Urinary bladder (tissue), 4 donors: ENCODE measurements at places on chromosomes 7 and 10. TPM values are rescaled to one million over a fixed set of nuclear protein-coding genes. Genes with fewer than 3 reads are reported as not detected.

Gene DMBT1
- total RNA-seq: 0.48 TPM

DNA sequence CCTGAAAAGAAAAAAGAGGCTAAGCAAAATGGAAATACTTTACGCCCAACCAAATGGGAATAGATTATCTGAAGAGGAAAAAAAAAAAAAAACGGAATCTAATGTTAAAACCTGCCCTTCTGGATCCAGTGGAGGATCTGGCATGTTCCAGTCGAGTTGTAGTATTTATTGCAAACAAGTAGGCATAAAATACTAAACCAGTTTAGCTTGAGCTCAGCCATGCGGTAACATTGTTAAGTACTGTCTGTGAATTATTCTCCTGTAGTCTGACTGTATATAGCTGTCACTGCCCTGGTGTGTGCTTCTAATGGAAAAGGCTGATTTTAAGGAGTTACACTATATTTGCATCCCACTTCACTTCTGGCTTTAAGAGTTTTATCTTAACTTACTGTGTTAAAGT, 40.3 kb downstream of the CELF2 start:
- DNase-seq: no peak

Gene TUBB8
- total RNA-seq: not detected

Gene TDRD1
- 0.53 TPM for total RNA-seq

Gene SPDYE5
- total RNA-seq: not detected

DNA sequence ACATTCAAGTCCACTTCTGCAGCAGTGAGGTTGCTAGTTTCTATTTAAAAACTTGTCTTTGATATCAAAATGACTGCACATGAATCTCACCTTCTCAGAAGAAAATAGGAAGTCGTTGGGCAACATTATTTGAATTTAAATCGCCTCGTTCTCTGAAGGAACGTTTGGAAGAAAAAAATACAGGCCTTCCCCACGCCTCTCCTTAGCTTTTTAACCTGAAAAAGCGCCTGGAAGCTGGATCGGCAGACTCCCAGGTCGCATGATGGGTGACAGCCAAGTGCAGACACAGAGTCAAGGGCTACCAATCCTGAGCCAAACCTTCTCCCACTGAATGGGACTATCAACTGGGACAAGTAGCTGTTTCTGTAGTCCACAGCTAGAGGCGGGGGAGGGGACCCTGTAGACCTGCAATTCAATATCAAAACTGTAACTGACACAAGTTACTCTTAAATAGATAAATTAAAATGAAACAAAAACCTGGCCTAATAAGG, 2.2 kb downstream of the FAM53B start:
- DNase-seq: no peak

DNA sequence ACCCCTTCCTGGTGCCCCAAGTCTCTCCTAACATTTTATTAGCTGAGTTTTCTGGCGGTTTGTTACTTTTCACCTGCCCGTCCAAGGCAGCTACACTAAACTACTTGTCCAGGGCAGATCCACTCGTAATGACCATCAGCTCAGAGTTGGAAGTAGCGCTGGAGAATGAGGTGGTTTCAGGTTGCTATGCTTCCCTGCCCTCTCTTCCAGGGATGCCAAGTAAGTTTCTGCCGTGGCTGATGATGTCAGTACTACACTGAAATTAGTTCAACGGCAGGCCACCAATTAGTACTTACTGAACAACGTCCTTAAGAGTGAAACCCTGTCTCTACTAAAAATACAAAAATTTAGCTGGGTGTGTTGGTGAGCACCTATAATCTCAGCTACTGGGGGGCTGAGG, 55.2 kb downstream of the DIP2C start:
- no peak for DNase-seq

DNA sequence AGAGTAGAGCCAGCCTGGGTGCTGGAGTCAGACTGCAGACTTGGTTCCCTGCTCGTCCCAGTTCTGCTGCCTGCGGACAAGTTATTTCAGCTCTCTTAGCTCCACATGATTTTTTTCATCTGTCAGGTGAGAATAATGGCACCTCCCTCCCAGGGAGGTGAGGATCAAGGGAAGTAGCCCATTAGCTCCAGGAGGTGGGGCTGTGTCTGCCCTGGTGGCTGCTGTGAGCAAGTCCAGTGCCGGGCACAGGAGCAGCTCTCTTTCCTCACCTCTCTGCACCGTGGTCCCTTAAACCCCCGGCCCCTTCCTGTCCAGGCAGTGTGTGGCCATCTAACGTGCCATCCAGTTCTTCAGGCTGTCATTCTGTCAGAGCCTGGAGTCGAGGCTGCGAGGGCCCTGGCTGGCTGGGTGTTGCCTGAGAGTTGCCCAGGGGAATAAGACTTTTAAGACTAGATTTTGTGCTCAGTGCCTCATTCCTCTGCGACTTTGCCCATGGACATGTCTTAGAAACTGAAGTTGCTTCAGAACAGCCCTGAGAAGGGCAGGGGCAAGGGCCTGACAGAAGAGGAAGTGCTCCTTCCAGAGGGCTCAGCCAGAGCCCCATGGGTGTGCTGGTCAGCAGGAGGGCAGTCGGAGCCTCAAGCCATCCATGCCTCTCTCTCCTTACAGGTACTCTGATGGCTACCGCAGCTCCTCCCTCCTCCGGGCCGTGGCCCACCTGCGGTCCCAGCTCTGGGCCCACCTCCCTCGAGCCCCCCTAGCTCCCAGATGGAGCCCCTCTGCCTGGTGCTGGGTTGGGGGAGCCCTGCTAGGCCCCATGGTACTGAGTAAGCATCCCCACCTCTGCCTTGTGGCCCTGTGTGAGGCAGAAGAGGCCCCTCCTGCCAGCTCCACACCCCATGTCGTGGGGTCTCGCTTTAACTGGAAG, 5.0 kb downstream of the ABCB8 start:
- no peak for DNase-seq

Gene GHRHR
- not detected for total RNA-seq

GRCh38 chr7:105298439-105298894, 90.3 kb downstream of the SRPK2 start:
- no peak for DNase-seq

Gene ZNF394
- 38.8 TPM for total RNA-seq

- no peak for DNase-seq
Observed at GRCh38 chr10:103197174-103197573, 4.1 kb upstream of the NT5C2 start.

DNA sequence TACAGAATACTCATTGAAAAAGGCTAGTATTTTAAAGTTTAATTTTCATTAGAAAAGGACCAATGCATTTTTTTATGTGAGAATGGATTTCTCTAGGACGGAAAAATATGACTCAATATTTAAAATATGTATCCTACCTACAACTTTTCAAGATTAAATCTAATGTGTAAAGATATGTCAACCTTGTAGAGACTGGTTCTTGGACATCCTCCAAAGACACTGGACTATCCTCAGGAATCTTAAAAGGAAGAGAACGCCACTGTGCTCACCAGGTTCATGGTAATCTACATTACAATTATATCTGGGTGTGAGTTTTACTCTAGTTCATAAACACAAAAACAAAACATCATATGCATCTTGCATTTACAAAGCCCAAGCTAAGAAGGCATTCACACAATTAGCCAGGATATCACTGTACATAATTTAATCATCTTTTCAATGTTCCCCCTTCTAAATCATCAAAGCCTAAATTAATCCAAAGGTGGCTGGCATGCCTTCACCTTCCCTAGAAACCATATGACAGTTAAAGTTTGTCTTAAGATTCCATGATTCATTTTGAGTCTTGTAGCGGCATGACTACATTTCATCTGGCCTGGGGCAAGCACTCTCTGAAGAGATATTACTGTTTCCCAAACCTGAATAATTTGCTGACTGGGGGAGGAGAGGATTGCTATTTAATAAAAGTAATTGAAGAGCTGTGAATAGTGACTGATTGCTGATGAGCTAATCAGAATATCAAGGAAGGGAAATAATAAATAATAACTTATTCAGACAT, 12.0 kb downstream of the SGCE start:
- DNase-seq: no peak

Gene CELF2
- 52.7 TPM for total RNA-seq
